Motor neuron (in vitro differentiated cells): ENCODE measurements at places on chromosomes 2 and 18.
A peak's percentile ranks its signal among the peaks of the same experiment; 100 is the strongest.

GRCh38 chr2:29802986-29803385 lies 118.4 kb downstream of the ALK start:
- ATAC-seq: no peak

DNA sequence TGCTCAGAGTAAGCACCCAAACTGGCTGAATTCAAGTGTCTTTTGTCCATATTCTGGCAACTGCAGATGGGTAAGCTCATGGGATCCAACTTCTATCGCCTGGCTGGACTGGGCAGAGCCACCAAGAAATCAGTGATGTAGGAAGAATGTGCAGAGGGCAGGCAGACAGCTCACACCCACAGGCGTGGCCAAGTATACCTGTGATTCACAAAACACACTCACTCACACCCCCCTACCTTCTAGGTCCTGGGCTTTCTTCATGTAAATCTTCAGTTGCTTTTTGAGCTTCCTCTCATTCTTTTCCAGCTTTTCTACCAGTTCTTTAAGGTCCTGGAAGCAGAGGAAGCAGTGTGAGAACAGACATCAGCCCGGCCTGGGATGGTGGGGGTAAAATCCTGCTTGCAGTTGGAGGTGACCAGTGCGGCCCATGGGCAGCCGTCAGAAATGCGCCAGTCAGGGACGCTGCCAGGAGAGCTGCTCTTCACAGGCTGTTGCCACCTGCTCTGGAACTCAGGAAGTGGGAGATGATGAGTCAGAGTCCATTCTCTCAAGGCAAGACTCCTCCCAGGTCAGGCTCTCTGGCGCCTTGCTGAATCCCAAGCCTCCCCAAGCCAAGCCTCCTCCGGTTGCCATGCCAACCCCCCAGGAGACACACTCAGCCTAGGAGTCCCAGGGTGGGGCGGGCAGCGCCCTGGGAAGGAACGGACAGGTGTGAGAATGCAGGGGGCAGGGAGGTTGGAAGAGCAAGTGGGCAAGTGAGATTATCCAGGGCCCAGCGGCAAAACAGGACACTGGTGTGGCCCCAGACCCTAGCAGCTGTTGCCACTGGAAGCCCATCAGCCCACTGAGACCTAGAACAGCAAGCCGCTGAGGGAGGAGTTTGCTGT lies 36.2 kb upstream of the ACAA2 start:
- peak; percentile 94 for ATAC-seq

GRCh38 chr2:190863946-190864345 lies 16.7 kb upstream of the GLS start:
- ATAC-seq: no peak

GRCh38 chr18:22219568-22220355 lies 50.4 kb downstream of the GATA6 start:
- ATAC-seq: no peak

- ATAC-seq: peak; percentile 42
Measured at GRCh38 chr2:29293830-29294438, 178.7 kb downstream of the CLIP4 start.

- peak; percentile 72 for ATAC-seq
Measured at GRCh38 chr2:9139491-9140443, 66.8 kb upstream of the ASAP2 start.

DNA sequence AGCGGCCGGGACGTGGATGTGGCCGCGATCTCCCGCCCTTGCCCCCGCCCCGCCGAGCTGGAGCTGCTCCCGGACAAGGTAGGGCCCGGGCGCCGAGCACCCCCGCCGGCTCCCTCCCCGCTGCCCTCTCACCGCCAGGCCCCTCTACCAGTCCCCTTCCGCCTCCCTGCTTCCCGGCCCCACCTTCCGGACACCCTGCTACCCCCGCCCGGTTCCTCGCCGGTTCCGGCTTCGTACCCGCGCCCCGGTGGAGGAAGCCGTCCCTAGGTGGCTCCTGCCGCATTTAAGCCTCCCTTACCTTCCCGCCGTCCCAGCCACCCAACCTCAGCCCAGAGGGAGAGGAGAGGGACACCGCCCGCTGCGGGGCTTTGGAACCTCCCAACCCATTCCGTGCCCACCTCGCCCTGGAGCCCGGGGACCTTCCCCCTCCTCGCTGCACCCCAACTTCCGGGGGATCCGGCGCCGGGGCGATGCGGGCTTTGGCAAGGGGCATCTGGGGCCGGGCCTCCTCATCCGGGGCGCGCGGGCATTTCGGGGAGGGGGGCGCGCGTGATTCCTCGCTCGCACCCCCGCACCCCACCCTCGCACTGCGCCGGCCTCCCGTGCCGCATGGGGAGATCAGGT lies 475 bp downstream of the B3GNT2 start:
- ATAC-seq: peak; percentile 80

DNA sequence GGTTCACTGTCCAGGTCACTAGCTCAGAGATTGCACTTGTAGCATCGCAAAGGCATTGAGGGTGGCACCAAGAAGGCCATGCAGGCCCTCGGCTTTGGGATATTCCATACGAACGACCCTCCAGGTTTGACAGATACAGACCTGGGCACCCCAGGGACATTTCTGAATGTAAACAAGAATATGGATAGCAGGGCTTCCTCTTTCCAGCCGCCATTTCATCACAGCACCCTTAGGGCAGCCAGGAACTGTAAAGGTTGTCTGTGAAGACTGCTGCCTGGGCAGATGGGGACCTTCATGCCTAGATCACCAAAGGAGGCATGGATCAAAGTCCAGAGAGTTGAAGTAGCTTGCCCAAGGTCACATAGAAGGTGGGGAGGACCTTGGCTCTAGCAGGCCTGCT lies 70.5 kb downstream of the ACTR2 start:
- ATAC-seq: no peak

DNA sequence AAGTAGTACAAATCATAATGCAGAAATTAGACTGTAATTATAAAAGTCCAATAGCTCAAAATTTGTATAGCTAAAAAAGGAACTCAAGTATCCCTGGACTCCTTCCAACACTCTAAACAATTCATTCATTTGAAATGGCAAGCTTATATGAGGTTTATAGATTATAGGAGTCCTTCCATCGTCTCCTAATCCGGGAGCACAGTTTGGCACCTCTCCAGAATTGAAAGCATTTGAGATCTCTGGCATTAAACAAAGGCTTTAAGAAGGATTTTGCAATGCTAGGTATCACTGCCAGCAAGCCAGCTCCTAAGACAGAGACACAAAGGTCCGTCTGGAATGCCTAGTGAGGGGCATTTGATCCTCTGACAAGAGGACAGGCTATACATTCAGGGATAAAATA lies 90.9 kb downstream of the ACVR1 start:
- no peak for ATAC-seq

DNA sequence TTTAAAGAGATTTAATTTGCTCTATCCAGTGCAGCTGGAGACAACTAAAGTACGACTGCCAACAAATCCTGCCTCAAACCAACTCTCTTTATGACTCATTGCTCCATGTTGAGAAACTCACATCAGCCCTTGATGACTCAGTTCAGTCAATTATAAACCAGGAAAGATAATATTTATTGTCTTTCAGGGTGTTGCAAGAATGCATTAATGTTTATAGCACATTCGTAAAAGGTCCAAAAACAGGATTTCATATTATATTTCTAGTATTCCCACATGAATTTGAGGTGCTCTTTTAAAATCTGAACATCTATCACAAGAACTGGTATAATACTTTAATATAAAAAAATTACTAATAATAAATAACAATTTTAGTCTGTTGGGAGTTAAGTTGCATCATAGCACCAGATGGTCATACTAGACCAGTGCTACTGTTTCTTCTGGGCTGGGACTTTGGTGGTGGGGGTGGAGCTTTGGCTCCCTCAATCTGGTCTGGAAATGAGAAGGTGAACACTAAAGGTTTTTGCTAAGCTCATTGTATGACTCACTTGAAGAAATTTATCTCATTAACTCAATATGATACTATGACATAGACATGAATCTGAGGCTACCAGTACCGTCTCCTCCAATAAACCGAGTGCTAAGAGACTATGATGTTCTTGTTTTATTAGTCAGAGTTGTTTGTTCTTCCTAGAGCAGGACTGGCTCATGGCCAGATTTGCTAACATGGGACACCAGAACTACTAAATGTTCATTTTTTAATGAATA lies 26.6 kb upstream of the MAP3K20 start:
- ATAC-seq: peak; percentile 91

DNA sequence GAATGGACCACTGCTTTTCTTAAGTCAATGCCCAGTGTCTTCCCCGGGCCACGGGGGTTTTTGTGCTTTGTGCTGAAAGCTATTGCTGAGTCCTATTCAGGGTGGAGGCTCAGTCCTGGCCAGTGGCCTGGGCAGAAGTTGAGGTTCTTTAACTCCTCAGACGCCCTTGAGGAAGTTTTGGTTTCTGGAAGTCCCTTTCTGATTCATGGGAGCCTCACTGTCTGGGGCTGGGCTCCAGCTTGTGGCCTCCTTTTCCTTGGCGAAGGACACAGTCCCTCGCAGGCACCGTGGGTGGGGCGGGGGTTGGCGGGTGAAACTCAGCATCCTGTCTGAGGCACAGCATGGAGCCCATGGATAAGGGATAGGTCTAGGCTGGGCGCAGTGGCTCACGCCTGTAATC lies 465.2 kb upstream of the HS6ST1 start:
- ATAC-seq: no peak

DNA sequence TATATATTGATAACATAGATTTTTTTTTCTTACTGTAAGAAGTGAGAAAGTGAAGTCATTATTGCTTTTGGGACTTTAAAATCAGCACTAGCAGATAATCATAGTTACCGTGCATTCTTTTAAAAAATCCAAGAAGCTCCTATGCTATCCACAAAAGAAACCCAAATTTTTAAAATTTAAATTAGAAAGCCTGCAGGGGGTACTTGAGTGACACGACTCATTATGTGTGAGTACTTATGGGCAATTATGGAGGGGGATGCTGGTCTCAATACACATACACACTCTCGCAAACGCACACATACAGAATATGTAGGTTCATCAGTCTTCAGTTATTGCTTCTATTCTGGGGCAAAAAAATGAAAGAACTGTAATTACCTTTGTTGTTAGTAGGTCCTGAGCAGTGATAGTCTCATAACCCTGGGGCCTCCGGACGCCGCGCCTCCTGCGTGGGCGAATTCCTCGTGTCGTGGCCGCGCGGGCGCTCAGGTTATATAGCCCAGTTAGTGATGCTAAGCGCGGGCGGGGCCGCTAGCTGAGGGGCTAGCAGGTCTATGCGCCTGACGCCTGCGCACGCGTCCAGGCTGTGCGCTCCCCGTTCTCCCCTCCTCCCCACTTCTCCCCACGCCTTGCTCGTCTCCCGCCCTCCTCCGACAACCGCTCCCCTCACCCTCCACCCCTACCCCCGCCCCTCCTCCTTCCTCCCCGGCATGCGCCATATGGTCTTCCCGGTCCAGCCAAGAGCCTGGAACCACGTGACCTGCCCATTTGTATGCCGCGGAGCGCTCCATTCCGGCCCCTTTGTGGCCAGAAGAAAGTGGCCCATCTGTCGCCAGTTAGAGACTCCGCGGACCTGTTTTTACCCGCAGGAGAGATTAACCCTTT lies at the start of gene NEUROD1:
Gene NEUROD1, minus strand, starts transcription at position 463 of the 882 bp plus-strand sequence. CDS start 1,657 bp downstream, outside the sequence.
- peak; percentile 83 for ATAC-seq

GRCh38 chr2:210842896-210843295 lies 286.5 kb downstream of the CPS1 start:
- no peak for ATAC-seq

GRCh38 chr2:7377916-7378569 lies 460.8 kb downstream of the RNF144A start:
- ATAC-seq: peak; percentile 66

DNA sequence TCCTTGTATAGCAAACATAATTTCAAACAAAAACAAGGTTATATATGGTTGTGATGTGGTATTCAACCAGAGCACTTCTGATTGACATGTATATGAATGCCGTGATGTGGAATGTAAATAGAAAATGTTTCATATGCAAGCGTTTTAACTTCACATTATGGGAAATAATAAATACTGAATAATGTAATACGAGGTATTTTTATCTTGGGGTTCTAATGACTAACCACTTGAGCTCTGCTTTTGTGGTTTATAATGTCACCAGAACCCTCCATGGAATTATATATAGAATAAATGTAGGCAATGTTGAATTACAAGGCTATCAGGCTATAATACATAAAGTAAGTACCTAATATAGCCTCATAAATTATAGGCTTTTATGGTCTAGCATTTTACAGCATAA lies 72.4 kb downstream of the ZNF521 start:
- ATAC-seq: no peak

DNA sequence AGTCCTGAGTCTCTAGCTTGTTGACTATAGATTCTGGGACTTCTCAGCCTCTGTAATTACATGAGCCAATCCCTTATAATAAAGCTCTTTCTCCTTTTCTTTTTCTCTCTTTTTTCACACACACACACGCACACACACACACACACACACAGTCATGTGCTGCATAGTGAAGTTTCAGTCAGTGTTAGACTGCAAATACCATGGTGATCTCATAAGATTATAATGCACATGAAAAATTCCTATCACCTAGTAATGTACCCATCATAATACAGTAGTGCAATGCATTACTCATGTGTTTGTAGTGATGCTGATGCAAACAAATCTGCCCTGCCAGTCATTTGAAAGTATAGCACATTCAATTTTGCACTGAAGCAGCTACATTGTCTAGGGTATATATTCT lies 558.2 kb downstream of the SUCLG1 start:
- ATAC-seq: peak; percentile 98

DNA sequence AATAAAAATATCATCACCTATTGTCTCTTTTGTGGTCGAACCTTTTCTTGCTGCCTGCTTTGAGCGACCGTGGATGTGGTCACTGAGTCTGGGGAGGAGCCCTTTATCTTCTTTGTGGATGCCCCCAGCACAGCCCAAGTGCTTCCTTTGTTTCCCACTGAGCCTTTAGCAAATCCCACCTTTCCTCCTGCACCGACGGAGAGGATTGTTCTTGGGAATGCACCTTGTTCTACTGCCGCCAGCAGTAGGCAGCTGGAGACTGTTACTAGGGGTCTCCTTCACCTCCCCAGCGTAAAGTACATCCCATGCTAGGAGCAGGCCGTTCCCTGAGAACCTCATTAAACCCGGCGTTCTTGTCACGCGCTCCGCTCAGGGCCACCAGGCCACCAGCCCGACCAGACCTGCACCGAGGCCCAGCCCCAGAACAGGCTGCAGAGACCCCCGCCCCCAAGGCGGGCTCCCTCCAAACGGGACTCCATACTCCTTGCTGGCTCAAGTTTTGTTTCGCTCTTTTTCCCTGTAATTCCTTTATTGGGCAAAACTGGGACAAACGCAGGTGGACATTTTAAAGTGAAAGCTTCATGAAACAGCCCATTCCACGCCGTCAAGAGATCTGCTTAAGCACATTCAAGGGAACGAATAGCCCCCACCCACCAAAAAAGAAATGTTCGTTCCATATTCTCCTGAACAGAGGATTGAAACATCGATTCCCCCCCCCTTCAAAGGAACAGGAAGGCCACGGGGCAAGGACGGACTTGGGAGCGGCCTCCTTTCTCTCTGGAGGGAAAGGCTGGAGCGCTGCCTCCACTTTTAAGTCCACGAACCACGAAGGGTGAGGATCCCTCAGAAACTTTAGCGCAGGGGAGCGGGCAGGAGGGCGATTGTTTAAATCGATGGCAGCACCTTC lies 1.1 kb upstream of the MAT2A start:
- peak; percentile 56 for ATAC-seq

- ATAC-seq: no peak
Measured at GRCh38 chr2:179925713-179926112, 64.3 kb upstream of the ZNF385B start.

- no peak for ATAC-seq
Measured at GRCh38 chr18:38996056-38996455, 1430.5 kb upstream of the CELF4 start.
